ENCODE measurements at places on chromosomes 3 and 15.
A peak's percentile ranks its signal among the peaks of the same experiment; 100 is the strongest.

DNA sequence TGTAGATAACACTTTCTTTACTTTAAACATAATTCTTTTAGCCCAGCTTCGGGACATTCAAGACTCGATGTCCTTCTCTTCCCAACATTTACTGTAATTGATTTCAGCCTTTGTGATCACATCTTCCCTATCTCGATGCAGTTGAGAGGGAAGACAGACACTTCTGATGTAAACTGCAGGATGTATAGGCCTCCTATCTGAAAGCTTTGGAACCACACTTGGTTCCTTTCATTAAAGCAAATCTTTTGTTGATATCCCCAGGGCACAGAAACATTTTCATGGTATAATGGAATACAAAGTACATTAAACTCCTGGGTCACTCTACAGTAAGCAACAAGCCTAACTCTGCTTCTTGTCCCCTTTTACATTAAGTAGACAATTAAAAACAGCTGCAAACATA lies 6.4 kb downstream of the GRM7 start:
- no peak for DNase-seq

- peak; percentile 69 for DNase-seq
Observed at GRCh38 chr3:188468662-188469061, 314.7 kb downstream of the LPP start.

GRCh38 chr3:177335728-177336127 lies 138.4 kb upstream of the TBL1XR1 start:
- DNase-seq, result no peak

DNA sequence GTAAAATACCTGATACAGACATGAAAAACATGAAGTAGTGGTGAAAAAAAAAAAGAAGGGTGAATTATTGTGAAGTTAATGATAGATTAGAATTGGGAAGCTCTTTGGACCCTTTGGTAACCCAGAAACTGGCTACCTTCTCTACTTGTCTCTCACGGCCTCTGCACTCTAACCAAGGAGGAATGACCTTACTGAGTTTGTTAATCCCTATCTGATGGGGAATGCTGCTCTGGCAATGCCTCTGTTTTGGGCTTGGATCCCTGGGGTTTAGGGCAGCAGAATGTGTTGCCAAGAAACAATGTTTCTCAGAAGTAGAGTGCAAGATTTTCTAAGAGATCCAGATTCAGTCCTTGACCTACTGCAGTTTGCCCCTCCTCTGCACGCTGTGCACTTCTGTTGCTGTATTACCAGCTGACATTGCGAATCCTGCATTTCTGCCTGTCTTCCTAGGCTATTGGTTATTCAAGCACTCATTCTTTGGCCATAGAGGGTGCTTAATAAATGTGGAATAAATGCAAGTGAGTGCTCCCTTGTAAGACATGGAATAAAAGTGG lies 49.2 kb upstream of the MAP3K13 start:
- DNase-seq, result no peak

GRCh38 chr3:48232734-48233133 lies 8.2 kb upstream of the ZNF589 start:
- DNase-seq, result peak; percentile 18

DNA sequence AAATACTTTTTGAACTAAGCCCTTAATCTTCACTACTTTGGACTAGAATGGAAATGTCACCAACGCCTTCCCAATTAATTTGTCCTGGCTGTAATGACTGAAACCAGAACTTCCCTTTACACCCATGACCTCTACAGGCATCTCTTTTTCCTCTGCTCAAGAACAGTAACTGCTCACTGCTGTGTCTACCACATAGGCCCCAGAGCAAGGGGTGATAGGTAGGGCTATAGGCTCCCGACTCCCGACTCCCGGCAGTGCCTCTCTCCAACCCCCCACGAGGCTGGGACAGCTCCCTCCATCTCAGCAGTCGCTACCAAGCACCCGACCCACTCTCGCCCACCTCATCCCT lies 384 bp upstream of the LEKR1 start:
- no peak for DNase-seq

DNA sequence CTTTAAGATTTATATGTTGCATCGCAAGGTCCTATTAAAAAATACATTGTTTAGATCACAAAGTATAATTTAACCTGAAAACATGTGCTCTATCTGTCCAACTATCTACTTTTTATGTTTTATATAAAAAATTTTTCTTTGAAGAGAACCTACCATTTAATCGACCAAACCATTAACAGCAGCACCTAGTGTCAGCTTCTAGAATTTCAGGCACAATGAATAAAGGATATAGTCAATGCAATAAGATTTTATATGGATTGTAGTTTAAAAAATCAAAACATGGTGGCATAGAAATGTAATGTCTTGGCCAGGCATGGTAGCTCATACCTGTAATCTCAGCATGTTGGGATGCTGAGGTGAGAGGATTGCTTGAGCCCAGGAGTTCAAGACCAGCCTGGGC lies 313.7 kb downstream of the GAP43 start:
- DNase-seq, result no peak

All from astrocyte of the cerebellum (primary cell).